Esophagus squamous epithelium (tissue), 5 donors: ENCODE measurements at places on chromosomes 6 and 20.

- DNase-seq = no peak
These were observed 193.6 kb downstream of the EDN1 start for GRCh38 chr6:12483712-12484111.

DNA sequence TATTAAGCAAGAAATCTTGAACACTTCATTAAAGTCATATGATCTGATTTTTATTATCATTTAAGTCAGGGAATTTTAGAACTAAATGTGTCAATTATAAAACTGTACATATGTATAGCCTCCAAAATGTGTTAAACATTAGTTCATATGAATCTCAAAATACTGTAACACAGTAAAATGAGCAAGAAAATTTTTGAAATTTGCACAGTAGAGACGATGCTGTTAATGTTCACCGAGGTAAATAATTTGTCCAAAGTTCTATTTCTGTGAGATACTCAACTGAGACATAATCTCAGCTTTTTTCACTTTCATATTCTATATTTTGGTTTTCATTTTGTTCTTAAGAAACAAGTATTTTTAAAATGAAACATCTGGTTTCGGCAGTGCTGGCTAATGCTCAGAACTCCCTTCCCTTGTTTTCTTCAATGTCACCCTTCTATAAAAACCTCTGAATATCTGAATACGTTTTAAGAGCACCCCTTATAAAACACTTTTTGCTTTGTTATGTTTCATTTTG, 353.1 kb downstream of the LAMA2 start:
- no peak for DNase-seq

- DNase-seq = no peak
These were observed 86.9 kb downstream of the TULP4 start for GRCh38 chr6:158399040-158399700.

DNA sequence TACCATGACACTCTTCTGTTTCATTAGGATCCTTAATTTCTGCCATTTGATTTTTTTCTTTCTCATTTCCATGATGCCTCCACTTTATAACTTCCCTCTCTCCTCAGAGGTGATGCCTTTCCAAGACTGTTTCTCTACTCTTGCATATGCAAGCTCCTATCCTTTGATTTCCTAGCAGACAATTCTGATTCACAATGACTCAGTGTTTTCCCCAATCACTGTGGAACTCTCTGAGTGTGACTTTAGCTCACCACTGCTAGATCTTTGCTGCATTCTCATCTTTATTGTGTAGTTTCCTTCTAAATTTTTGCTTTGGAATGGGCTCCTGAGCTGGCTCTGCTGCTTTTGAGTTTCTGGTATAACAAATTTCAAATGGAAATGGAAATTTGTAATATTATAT, 184.9 kb downstream of the TINAG start:
- no peak for DNase-seq
